Sigmoid colon (tissue), 7 donors: ENCODE measurements at places on chromosomes 7 and 10. TPM values are rescaled to one million over a fixed set of nuclear protein-coding genes. Genes with fewer than 3 reads are reported as not detected.

The EXOSC1 gene
- 35.4 TPM for polyA plus RNA-seq

The TUBAL3 gene
- polyA plus RNA-seq, result 52.2 TPM

DNA sequence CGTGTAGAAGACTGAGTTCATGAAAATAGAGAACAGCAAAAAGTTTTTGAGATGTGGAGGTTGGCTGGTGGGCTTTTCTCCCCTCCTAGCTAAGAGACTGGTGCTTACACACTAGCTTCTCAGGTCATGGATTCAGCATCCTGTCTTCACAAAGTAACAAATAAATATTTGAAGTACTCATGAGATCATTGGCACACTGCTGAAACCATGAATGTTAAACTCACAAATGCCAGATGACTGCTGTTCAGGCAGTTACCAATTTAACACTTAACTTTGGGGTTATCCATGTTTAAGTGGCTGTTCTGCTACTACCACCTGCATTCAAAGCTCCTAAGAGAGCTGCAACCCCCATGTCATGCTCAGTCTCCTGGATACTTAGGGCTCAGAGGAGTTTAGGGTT, 119.0 kb upstream of the BET1 start:
- DNase-seq, result no peak

- no peak for DNase-seq
Observed at GRCh38 chr7:30906515-30907240, 5.0 kb upstream of the AQP1 start.

GRCh38 chr7:103117465-103117864, 31.4 kb downstream of the NAPEPLD start:
- no peak for DNase-seq

The CPXM2 gene
- 0.69 TPM for polyA plus RNA-seq

DNA sequence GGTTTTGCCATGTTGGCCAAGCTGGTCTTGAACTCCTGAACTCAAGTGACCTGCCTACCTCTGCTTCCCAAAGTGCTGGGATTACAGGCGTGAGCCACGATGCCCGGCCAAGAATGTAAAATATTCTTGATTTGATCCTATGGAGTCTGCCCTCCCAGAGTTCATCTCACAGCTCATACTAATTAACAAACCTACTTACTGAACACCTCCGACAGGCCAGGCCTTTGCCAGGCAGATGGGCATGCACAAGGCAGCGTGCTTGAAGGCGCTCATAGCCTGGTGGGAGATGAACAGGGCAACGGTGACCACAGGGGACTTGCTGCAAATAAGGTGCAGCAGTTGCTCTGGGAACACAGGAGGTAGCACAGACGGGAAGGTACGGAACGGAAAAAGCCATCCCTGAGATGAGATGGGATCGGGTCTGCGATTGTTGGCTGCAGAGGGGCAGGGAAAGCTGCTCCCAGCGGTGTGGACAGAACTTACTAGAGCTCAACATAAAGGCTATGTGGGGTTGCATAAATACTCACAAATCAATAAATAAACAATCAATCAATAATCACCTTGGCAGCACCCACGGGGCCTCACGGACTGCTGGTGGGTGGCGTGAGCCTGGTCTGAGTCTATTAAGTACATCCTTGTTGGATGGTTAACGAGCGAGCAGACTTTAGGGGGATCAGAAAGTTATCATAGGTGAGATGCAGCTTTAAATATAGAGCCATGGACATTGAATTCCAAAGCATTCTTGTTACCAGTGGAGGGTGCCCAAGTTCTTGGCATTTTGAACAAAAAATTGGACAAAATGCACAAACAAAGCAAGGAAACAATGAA, 4.7 kb downstream of the ACBD7 start:
- DNase-seq, result no peak

GRCh38 chr10:12333380-12334185, 15.8 kb upstream of the CAMK1D start:
- DNase-seq, result peak; percentile 85

DNA sequence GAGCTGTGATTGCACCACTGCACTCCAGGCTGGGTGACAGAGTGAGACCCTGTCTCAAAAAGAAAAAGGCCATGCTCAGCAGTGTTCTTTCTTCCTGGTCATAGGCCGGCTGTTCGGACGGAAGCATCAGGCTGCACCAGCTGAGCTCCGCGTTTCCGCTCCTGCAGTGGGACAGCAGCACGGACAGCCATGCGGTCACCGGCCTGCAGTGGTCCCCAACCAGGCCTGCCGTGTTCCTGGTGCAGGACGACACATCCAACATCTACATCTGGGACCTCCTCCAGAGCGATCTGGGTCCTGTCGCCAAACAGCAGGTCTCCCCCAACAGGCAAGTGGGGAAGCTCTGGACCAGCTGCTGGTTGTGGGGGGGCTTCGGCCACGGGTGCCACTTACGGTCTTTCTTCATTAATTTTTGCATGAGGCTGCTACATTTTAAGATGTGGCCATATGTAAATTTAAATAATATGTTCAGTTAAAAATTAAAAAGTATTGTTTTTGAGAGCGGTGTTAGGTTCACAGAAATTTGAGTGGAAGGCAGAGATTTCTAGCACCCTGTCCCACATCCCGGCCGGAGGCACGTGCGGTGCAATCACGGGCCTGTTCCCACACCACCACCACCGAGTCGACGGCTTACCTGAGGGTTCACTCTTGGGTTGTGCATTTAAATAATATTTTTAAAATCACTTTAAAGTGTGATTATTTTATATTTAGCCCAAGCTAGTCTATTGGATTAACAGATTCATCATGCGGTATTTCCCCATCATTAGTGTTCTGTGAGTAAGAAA, 85.7 kb downstream of the DYNC2I1 start:
- no peak for DNase-seq

GRCh38 chr7:45649560-45650346, 75.6 kb downstream of the ADCY1 start:
- no peak for DNase-seq

DNA sequence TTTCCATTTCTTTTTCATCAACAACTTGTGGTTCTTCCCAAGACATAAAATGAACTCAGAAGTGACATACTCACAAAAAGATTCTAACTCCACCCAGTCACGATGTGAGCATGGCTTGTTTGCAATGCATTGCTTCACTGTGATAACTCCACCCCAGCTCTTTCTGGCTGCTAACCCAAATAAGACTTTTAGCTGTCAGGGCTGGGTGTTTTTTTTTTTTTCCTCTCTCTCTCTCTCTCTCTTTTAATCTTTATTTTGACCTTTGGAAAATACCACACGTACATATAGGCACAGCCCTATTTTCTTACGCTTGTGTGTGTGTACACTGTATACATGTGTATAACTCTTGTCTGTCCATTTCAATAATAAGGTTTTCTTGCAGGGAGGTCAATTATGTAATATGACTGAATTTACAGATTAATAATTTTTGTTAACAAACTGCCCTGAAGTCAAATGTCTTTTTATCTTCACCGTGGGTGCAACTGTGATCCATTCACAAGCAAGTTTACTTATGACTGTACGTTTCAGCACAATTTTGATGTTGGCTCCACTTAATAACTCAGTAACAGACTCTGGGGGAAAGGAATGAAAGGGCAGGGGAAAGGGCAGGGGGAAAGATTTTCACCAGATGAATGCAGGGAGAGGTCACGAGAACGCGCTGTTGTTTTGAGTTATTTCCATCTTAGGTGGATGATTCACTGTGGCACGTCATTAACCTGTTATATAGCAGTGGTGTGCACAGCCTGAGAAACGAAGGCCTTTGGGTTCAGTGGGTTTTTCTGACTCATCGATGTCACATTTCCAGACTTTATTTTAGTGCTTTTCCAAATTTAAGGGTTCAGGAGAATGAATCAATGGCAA, 49.1 kb downstream of the APBB1IP start:
- no peak for DNase-seq

DNA sequence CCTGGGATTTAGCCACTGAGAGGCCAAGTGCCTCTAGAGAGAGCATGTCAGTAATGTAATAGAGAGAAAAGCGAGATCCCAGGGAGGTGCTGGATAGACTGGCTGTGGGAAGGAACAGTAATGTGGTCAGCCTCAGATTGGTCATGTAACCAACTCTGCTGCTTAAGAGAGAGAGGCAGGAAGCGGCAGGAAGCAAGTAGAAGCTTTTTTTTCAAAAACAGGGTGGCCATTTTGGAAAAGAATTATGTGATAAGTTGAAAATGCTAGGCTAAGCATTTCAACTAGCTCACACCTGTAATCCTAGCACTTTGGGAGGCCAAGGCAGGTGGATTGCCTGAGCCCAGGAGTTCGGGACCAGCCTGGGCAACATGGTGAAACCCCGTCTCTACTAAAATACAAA, 3.7 kb upstream of the PCOLCE start:
- DNase-seq, result no peak

The C10orf95 gene
- 0.92 TPM for polyA plus RNA-seq

DNA sequence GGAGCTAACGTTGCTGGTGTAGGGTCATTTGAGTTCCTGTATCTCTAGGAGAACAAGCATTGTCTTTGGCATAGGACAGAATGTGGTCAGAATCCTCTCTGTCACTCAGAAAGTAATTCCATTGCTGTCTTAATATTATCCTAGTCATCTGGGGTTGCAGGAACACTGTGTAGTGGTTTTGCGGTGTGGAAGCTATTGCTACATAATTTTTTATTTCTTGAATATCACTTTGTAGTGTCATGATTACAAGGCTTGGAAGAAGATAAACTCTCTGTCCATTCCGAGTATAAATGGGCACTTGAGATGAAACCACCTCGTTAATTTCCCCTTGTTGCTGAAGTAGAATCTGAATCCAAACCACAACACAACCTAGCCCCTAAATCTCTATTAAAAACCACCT, 919.2 kb downstream of the LRMDA start:
- DNase-seq, result no peak

GRCh38 chr7:120955577-120956149, 5.1 kb downstream of the ING3 start:
- DNase-seq, result no peak

DNA sequence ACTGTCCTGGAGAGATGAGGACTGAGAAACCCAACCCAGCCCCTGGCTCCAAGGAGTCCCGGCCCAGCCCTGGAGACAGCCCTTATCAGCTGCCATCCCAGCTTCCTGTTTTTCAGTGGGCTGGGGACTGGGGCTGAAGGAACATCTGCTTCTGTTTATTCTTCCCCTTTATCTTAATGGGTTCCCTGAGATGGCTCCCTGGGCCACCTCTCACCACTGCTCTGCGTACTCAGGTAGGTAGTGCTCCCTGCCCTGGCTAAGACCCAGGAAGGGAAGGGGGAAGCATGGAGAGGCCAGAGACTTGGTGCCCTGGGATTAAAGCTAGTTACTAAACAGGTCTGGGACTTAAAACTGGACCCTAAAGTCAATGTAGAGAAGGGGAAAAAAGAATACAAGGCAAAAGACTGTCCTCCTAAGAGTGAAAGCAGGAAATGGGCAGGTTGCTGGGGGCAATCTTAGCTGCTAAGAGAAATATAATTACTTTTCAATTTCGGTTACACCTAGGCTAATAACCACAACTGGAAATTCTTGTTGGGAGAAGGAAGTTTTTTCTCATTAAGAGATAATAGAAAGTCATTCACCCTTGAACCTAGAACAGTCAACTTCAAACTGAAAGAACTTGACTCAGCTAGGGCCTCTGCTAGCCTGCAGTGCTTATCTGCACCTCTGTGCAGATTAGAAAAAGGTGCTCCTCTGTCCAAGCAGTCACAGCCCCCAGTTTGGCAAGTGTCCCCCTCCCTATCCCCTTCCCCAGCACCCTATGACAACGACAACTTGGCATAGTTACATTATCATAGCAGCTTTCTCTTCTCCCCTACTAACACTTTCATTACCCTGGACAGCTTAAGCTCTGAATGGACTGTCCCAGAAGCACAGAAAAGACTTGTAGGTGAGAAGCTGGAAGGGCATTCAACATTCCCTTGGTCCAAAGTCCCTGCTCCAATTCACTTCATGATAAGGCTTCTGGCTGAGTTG, 65.6 kb upstream of the KDM7A start:
- no peak for DNase-seq

GRCh38 chr10:70918851-70919530, 30.6 kb upstream of the PCBD1 start:
- DNase-seq, result no peak

GRCh38 chr10:112959207-112959838, 9.3 kb downstream of the TCF7L2 start:
- peak; percentile 25 for DNase-seq

GRCh38 chr7:44272456-44272855, 52.9 kb downstream of the CAMK2B start:
- DNase-seq, result no peak

- no peak for DNase-seq
Observed at GRCh38 chr7:24283554-24283896, 465 bp upstream of the NPY start.

The HECW1 gene
- polyA plus RNA-seq, result 1.2 TPM

DNA sequence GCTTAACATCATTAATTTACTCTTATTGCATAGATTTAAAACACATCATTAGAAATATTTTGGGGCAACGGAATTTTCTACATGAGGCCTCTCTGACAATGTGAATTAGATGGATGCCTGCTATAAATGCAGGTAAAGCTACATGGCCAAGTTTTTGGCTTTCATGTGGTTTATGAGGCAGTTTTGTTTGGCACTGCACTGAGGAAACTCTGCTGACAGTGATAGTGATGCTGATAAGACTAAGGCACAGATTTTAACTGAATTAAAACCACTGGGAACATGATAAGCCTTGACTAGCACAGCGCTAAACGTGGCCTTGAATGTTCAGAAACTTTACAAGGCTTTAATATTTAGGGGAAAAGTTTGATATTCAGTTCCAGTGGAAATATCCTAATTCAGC, 114.3 kb upstream of the NOBOX start:
- DNase-seq, result no peak

GRCh38 chr7:92436612-92437445, 10.5 kb upstream of the GATAD1 start:
- DNase-seq, result no peak

The CCDC136 gene
- polyA plus RNA-seq, result not detected

- no peak for DNase-seq
Observed at GRCh38 chr7:137446025-137446424, 102.5 kb upstream of the PTN start.

DNA sequence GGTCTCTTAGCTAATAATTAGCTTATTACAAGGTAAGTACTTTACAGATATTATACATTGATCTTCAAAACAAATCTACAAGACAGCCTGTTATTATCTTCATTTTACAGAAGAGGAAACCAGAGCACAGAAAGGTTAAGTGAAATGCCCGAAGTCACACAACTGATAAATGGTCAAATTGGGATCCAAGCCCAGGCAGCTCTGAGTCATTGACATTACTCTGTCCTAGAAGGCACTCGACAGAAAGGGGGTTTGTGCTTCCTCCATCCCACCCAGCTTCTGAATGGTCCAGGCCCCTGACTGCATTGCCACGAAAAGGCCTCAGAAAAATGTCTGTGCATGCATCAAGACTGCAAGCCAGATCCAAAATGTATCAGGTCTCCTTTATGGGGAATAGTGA, 81.3 kb upstream of the ZNF438 start:
- no peak for DNase-seq

The TRPV6 gene
- polyA plus RNA-seq, result 0.19 TPM

GRCh38 chr7:149147752-149148653, 750 bp downstream of the ZNF398 start:
- peak; percentile 70 for DNase-seq

GRCh38 chr10:89431977-89432376, 17.6 kb downstream of the IFIT5 start:
- no peak for DNase-seq

GRCh38 chr7:43872406-43873110, 3.2 kb upstream of the MRPS24 start:
- peak; percentile 81 for DNase-seq
